ENCODE measurements at places on chromosomes 3 and 15.

GRCh38 chr3:121096953-121097352 lies 188.9 kb downstream of the STXBP5L start:
- no peaks in the 10 kb centered on the region for H3K27me3 ChIP-seq
- H3K27ac ChIP-seq = no peak overlapping the region
- no peak for DNase-seq
- H3K4me3 ChIP-seq = no peak overlapping the region

DNA sequence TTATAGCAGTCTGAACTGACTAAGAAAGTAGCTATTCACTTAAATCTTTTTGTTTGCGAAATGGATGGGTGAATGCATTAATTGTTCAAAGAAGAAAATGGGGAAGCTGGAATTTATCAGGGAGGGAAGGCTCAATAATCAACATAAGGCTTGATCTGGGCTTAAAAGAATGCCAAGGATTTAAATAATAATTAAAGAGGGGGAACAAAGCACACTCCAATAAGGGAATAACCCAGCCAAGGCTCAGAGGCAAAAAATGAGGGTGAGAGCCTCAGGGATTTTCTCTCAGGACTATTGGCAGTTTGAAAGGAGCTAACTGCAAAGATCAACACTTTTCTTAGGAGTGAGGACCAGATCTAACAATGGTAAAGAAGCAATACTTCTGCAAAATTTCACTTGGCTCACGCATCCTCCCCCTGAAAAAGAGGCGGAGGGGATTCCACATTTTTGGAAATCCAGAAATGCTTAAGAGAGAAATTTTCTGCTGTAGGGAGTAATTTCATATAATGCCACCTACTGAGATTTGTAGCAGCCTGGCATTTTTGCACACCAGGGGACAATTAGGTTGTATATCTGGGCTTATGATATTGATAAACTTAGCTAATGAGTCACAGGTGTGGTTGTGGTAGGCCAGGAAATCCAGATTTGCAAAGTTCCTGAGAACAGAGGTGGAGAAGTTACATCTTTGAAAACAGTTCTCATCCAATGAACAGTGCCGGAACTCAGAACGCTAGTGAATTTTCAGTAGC lies 405.1 kb downstream of the TUSC7 start:
- H3K36me3 ChIP-seq = no peaks in the 10 kb centered on the region
- no peaks in the 10 kb centered on the region for H3K27me3 ChIP-seq
- H3K4me1 ChIP-seq = no peaks in the 10 kb centered on the region

DNA sequence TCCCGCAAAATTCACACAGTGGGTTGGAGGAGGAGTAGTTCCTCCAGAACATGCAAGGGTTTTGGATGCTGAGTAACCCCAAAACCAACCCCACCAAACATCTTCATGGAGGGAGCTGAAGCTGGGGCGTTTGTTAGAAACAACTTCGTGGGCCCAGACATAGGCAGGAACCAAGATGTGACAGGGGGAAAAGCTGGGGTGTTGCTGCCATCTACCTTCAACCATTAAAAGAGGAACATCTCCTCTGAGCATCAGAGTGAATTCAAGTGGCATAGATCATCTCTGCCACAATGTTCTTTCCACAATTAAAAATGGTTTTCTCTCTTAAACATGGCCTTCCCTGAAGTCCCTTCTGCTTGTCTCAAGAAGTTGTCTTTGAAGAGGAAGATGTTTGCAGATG lies 20.5 kb downstream of the SIDT1 start:
- no peaks in the 10 kb centered on the region for H3K36me3 ChIP-seq
- H3K4me3 ChIP-seq = no peak overlapping the region
- H3K4me1 ChIP-seq = no peaks in the 10 kb centered on the region
- no peak overlapping the region for H3K27ac ChIP-seq
- no peak for DNase-seq
- H3K27me3 ChIP-seq = no peaks in the 10 kb centered on the region

- no peak for DNase-seq
- H3K36me3 ChIP-seq = no peaks in the 10 kb centered on the region
- H3K4me1 ChIP-seq = no peaks in the 10 kb centered on the region
- H3K27me3 ChIP-seq = no peaks in the 10 kb centered on the region
- no peak overlapping the region for H3K27ac ChIP-seq
Observed at GRCh38 chr15:57064033-57064432, 145.6 kb downstream of the TCF12 start.

- no peak for DNase-seq
- no peaks in the 10 kb centered on the region for H3K4me1 ChIP-seq
- H3K27me3 ChIP-seq = no peaks in the 10 kb centered on the region
- no peak overlapping the region for H3K4me3 ChIP-seq
- H3K27ac ChIP-seq = no peak overlapping the region
Observed at GRCh38 chr3:188745031-188745430, 426.7 kb upstream of the TPRG1 start.

GRCh38 chr3:190543671-190544070 lies 29.8 kb downstream of the IL1RAP start:
- H3K4me3 ChIP-seq = no peak overlapping the region
- no peaks in the 10 kb centered on the region for H3K4me1 ChIP-seq
- H3K27ac ChIP-seq = no peak overlapping the region
- H3K36me3 ChIP-seq = no peaks in the 10 kb centered on the region
- H3K27me3 ChIP-seq = no peaks in the 10 kb centered on the region
- no peak for DNase-seq

- no peaks in the 10 kb centered on the region for H3K36me3 ChIP-seq
- H3K27ac ChIP-seq = no peak overlapping the region
- no peaks in the 10 kb centered on the region for H3K27me3 ChIP-seq
- no peak overlapping the region for H3K4me3 ChIP-seq
Observed at GRCh38 chr15:54506977-54507524, 528.8 kb downstream of the UNC13C start.

GRCh38 chr3:45553469-45553974 lies 41.0 kb upstream of the LIMD1 start:
- no peaks in the 10 kb centered on the region for H3K36me3 ChIP-seq
- peak overlapping the region; percentile 89 for H3K27ac ChIP-seq
- H3K4me1 ChIP-seq = peaks cover 13% of the 10 kb centered on the region
- H3K4me3 ChIP-seq = no peak overlapping the region

- DNase-seq = no peak
- peaks cover 20% of the 10 kb centered on the region for H3K4me1 ChIP-seq
Observed at GRCh38 chr3:49346797-49347251, 7.0 kb upstream of the USP4 start.

- no peaks in the 10 kb centered on the region for H3K4me1 ChIP-seq
- H3K4me3 ChIP-seq = no peak overlapping the region
- no peaks in the 10 kb centered on the region for H3K27me3 ChIP-seq
- no peaks in the 10 kb centered on the region for H3K36me3 ChIP-seq
Observed at GRCh38 chr3:99324636-99325203, 313.7 kb upstream of the COL8A1 start.

- no peaks in the 10 kb centered on the region for H3K36me3 ChIP-seq
- H3K27me3 ChIP-seq = no peaks in the 10 kb centered on the region
- no peak overlapping the region for H3K27ac ChIP-seq
- no peak overlapping the region for H3K4me3 ChIP-seq
- H3K4me1 ChIP-seq = no peaks in the 10 kb centered on the region
Observed at GRCh38 chr3:190721330-190721729, 141.2 kb downstream of the GMNC start.

- no peaks in the 10 kb centered on the region for H3K27me3 ChIP-seq
- H3K36me3 ChIP-seq = peaks cover 24% of the 10 kb centered on the region
- peak; percentile 57 for DNase-seq
- H3K27ac ChIP-seq = peak overlapping the region; percentile 78
Observed at GRCh38 chr15:25345943-25346342, 92.9 kb downstream of the UBE3A start.

DNA sequence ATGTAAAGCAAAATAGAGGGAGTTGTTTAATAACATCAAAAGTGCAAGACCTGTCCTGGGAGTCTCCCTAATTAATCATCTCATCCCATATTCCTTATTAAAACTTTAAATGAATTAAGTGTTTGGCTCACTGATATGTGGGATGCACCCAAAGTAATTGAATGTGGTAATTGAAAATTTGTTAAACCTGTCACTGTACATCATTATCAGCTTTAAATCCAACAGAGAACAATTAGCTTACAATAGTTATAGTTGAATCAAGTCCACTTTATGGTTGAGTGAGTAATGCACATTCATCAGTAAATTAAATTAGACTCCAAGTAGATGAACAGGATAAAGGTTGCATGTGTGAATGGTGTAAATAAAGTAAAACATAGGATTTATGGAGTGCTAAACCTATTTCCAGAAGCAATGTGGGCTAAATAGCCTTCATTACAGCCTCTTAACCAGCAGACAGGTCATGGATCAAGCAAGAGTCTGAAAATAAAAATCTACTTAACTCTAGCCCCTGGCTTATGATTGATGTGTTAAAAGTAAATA lies 608.2 kb upstream of the CCDC54 start:
- H3K4me3 ChIP-seq = no peak overlapping the region
- no peak overlapping the region for H3K27ac ChIP-seq
- no peaks in the 10 kb centered on the region for H3K27me3 ChIP-seq
- no peak for DNase-seq
- H3K36me3 ChIP-seq = no peaks in the 10 kb centered on the region

- DNase-seq = no peak
- H3K27ac ChIP-seq = no peak overlapping the region
- H3K4me3 ChIP-seq = no peak overlapping the region
- peaks cover 31% of the 10 kb centered on the region for H3K36me3 ChIP-seq
- H3K27me3 ChIP-seq = no peaks in the 10 kb centered on the region
Observed at GRCh38 chr3:33119891-33120290, 6.1 kb downstream of the CRTAP start.

- H3K36me3 ChIP-seq = no peaks in the 10 kb centered on the region
- DNase-seq = no peak
- no peaks in the 10 kb centered on the region for H3K27me3 ChIP-seq
- no peaks in the 10 kb centered on the region for H3K4me1 ChIP-seq
Observed at GRCh38 chr15:87362531-87362930, 894.0 kb downstream of the NTRK3 start.

GRCh38 chr3:187811585-187812250 lies 66.5 kb upstream of the BCL6 start:
- H3K27me3 ChIP-seq = no peaks in the 10 kb centered on the region
- no peak for DNase-seq
- H3K4me3 ChIP-seq = no peak overlapping the region
- no peaks in the 10 kb centered on the region for H3K36me3 ChIP-seq

DNA sequence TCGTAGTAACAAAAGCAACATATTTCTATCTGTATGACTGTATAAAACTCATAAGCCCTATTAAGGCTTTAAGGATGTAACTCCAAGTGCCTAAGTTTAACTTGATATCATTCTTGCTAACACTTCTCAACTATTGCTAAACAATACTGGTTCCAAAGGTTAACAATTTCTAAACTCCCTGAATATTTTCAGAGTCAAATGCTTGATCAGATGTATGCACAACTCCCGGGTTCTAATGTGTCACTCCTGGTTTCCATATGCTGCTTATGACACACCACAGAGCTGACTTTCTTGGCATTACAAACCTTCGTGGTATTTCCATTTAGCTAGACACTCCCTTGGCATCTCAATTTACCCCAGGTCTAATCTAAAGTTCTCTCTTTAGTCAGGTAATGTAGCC lies 26.3 kb downstream of the DZIP1L start:
- no peak overlapping the region for H3K27ac ChIP-seq
- peaks cover 55% of the 10 kb centered on the region for H3K36me3 ChIP-seq
- DNase-seq = no peak
- no peaks in the 10 kb centered on the region for H3K4me1 ChIP-seq
- no peak overlapping the region for H3K4me3 ChIP-seq
- H3K27me3 ChIP-seq = no peaks in the 10 kb centered on the region

GRCh38 chr15:34043391-34043790 lies 4.4 kb upstream of the AVEN start:
- no peaks in the 10 kb centered on the region for H3K36me3 ChIP-seq
- H3K4me1 ChIP-seq = peaks cover 15% of the 10 kb centered on the region
- no peak overlapping the region for H3K4me3 ChIP-seq
- H3K27me3 ChIP-seq = no peaks in the 10 kb centered on the region
- no peak overlapping the region for H3K27ac ChIP-seq

- no peaks in the 10 kb centered on the region for H3K27me3 ChIP-seq
- no peaks in the 10 kb centered on the region for H3K36me3 ChIP-seq
- no peak overlapping the region for H3K4me3 ChIP-seq
- no peaks in the 10 kb centered on the region for H3K4me1 ChIP-seq
- DNase-seq = no peak
Observed at GRCh38 chr3:62039586-62039985, 333.8 kb downstream of the FEZF2 start.

DNA sequence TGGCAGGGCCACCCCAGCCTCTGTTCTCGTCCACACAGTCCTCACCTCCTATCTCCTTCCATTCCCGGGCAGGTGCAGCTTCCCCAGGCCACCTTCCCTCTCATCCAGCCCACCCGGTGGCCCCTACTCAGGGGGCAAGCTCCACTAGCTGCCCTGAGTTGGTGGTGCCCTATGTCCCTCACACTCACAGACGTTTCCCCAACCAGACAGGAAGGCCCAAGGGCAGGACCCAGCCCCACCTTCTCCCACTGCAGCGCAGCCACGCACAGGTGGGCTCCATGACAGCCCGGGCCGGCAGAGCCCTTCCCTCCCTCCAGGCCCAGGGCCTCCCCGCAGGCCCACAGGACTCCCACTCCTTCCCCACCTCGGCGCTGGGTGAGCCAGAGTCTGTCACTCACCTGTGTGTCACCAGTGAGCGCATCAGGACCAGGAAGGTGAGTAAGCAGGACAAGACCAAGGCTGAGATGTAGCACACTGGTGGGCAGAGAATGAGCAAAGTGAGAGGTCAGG lies 11.1 kb downstream of the ISLR start:
- DNase-seq = peak; percentile 55
- H3K4me1 ChIP-seq = peaks cover 3% of the 10 kb centered on the region
- no peaks in the 10 kb centered on the region for H3K36me3 ChIP-seq
- H3K27ac ChIP-seq = no peak overlapping the region

- H3K4me1 ChIP-seq = no peaks in the 10 kb centered on the region
- no peaks in the 10 kb centered on the region for H3K27me3 ChIP-seq
Observed at GRCh38 chr3:139780593-139780992, 102.8 kb upstream of the NMNAT3 start.

- no peak overlapping the region for H3K4me3 ChIP-seq
- H3K27ac ChIP-seq = peak overlapping the region; percentile 46
- peak; percentile 79 for DNase-seq
- no peaks in the 10 kb centered on the region for H3K36me3 ChIP-seq
Observed at GRCh38 chr15:31263751-31264558, 62.7 kb upstream of the KLF13 start.

DNA sequence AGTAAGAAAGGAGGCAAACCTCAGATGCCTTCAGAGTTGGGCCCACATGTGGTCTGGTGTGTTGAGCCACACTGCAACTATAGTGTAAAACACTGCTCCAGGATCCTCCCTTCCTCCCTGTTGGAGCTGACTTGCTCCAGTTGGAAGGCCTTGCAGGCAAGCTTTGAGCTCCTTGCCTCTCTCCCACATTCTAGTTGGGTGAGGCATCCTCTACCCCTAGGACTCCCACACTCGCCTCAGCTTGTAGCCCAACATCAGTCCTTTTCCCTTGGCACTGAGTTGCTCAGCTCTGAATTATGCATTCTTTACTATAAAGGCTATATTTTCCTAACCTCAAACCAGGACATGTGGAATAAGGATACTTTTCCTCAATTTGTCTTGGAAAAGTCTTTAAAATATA lies 143.9 kb downstream of the NECTIN3 start:
- H3K27ac ChIP-seq = no peak overlapping the region
- no peak overlapping the region for H3K4me3 ChIP-seq
- DNase-seq = no peak
- H3K36me3 ChIP-seq = no peaks in the 10 kb centered on the region
- H3K4me1 ChIP-seq = no peaks in the 10 kb centered on the region
- H3K27me3 ChIP-seq = no peaks in the 10 kb centered on the region

GRCh38 chr3:70729845-70730244 lies 417.4 kb upstream of the MDFIC2 start:
- H3K4me1 ChIP-seq = no peaks in the 10 kb centered on the region
- no peak overlapping the region for H3K27ac ChIP-seq
- no peaks in the 10 kb centered on the region for H3K27me3 ChIP-seq
- H3K36me3 ChIP-seq = no peaks in the 10 kb centered on the region

Data from heart left ventricle (tissue), 16 donors.